ENCODE measurements at places on chromosomes 5 and 9.

- no peak for DNase-seq
These were observed 227.5 kb downstream of the AGTPBP1 start for GRCh38 chr9:85514256-85514655.

GRCh38 chr9:69104830-69105527 lies 69.1 kb upstream of the TJP2 start:
- DNase-seq: no peak

- DNase-seq: no peak
These were observed 30.6 kb upstream of the TMED7 start for GRCh38 chr5:115656404-115656803.

DNA sequence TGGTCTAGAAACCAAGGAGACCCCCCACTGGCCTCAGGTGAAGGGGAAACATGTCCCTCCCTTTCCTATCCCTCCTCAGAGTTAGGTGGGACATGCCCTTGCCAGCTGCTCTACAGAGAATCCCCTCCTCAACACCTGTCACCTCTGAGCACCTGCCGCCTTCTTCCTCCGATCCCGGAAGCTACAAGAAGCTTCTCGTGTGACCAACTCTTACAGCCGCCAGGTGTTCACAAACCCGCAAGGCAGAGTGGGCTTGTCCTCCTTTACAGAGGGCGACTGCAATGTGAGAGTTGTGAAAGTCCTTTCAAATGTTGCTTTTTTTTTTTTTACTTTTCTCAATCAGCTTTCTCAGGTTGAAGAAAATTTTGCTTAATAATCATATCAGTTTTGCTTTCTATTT lies 3.7 kb upstream of the ICE1 start:
- DNase-seq: no peak

DNA sequence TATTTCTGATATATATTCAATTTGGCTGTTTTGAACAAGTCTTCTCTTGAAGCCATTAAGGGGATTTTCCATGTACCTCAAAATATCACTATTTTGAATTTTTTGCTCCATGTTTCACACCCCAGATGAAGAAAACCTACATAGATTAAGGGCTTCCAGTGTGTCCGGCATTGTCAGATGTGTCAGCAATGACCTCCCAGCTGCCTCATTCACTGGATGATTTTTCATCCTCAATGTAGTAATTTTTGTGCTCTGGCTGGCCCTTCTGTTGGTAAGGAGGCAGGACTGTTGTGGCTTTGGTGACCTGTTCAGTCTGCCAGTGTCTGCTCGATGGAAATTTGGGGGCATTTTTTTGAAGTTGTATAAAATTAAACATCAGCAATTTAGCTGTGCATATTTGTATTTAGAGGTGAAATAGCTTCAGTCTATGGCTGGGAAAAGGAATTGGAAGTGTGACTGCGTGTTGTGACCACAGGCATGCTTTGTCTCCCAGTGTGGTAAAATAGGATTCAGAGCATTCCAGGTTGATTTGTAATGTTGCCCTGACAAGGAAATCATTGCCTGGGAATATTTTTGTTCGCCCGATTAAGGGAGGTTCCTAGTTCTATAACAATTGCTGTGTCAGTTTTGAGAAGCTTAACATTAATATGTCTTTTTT lies 312.4 kb downstream of the ARHGEF28 start:
- no peak for DNase-seq

DNA sequence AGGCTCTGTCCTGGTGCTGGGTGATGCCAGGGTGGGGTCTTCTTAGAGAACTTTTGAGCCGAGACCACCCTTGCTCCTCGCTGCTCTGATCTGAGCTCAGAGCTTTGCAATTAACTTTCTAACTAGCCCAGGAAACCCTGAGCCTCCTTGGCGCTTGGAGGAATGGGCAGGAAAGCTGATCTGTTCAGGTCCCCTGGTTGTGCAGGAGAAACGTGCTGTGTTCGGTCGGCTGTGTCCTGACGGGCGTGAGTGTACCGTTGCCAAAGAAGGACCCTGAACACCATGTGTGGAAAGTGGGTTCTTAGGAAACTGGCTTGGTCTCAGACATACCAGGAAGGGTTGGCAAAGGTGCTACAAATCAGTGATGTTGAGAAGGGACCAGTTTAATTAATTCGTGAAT lies 1.8 kb downstream of the TCF7 start:
- DNase-seq: no peak

DNA sequence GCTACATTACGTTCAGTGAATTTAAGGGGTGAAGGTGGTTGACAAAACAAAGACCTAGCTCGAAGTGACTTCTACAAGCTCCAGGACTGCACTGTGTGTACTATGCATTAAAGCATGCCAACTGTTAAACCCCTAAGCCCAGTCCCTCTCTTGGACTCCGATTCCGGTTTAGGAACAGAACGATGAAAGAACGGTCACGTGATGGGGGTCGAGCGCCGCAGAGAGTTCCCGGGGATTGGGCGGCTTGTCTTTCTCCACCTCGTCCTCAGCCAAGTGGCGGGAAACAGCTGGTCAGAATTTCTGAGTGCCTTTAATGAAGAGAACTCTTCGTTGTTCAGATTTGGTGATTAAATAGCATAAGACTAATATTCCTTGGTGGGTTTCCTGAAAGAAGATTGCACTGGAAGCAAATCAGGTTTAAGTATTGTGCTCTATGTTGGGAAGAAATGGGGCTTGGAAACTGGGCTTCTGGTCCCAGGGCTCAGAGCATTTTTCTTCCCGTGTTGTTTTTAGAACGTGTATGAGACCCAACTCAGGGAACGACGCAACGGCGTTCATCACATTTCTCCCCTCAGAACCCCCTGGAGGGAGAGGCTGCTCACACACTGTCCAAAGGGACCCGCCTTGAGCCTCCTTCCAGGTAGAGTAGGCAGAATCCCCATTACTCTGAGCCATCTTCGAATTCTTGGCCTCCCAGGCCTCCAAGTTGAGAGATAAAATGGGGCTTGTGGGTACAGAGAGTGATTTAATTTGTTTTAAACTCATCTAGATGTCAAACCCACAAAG lies 25.3 kb downstream of the IRX2 start:
- no peak for DNase-seq

GRCh38 chr9:121720311-121721057 lies 69.0 kb downstream of the DAB2IP start:
- DNase-seq: no peak

DNA sequence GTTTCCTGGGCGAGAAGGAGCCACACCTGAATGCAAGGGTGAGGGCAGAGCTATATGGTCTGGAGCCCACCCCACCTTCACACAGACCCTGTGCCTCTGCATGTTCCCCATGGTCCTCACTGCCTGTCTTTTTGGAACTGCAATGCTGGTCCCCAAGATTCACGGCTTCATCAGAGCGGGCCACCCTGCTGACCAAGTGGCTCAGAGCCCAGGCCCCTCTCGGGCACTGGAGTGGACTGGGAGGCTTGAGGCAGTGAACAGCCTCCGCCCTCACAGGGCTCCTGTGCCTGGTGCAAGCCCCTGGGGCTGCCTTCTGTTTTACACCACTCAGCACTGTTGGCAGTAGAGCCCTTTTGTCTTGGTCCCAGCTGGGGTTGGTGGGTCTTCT lies 143.2 kb downstream of the CACNA1B start:
- DNase-seq: no peak

DNA sequence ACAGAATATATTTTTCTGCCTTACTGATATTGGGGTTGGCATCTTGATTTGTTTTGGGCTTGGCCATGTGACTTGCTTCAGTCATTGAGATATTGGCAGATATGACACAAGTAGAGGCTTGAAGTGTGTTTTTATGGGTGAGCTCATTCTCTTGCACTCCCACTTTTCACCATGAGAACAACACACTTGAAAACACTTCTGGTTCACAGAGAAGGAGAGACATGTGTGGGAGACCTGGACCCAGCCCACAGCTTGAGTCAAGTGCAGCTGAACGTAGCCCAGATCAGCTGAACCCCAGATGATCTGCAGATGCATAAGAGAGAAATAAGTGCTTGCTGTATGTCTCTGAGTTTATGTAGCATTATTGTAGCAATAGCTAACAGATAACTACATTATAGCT lies 155.4 kb downstream of the SEMA6A start:
- no peak for DNase-seq

GRCh38 chr9:26760675-26761074 lies 131.9 kb downstream of the CAAP1 start:
- DNase-seq: no peak

GRCh38 chr9:115442054-115442453 lies 324.1 kb upstream of the TNC start:
- DNase-seq: no peak

DNA sequence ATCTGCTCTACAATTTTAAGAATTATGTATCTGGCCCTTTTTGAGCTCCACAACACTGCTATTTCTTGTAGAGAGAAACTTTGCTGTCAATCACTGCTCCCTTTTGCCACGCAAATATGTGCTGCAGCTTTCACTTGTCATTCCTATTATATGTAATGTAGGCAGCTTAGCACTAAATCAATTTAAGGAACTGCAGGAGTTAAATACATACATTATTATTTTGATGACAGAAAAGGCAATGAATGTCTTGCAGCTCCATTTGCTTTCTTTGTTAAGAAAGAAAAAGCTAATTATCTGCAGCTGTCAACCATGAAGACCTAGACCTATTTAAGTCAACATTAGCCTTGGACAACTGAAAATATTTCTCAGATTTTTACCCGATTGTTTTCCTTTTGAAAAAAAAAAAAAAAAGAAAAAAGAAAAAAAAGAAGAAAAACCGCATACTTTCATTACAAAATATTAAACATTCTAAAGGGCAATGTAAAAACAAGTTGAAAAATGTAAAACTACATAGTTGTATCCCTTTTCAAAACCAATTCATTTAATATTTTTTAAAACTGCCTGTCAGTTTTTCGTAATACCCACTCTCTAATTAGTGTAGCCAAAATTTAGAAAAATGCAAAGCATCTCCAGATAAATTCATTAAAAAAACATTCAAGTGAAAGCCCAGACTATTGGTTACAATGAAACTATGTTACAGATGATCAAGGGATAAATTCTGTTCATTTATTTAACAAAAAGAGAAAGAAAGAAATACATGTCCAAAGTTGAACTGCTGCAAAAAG lies 57.2 kb downstream of the RFX3 start:
- DNase-seq: no peak

GRCh38 chr5:100667161-100667630 lies 132.0 kb downstream of the FAM174A start:
- DNase-seq: no peak

DNA sequence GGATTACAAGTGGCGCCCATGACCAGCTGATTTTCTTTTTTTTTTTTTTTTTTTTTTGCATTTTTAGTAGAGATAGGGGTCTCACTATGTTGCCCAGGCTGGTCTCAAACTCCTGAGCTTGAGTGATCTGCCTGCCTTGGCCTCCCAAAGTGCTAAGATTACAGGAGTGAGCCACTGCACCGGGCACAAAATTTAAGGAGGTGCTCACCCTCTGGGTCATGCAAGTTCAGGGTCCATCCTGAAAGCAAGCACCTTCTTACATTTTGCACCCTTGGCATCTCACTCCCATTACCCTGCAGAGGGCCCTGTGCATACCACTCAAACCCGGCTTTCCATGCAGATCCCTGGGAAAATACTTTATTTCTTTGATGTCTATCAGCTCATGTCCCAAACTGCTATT lies 95.6 kb upstream of the ADRA1B start:
- no peak for DNase-seq

- DNase-seq: no peak
These were observed 57.2 kb downstream of the KCNN2 start for GRCh38 chr5:114419067-114419388.

DNA sequence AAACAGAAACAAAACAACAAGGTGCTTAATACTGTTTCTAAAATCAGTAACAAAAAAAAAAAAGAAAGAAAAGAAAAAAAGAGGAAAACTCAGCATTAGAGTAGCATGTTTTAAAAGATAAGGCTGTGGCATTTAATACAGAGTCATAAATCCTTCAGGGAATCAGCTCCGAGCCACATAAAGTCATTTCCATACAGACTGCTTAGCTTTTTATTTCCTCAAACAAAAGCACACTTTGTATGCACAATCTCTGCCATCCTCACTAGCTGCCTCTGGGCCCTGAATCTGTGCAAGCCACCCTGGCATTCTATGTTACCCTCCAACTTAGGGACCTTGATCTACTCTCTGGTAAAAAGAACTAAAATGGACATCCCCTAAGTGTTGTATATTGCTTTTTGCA lies 87.6 kb downstream of the SEMA6A start:
- no peak for DNase-seq

GRCh38 chr9:110142253-110142652 lies 65.7 kb downstream of the C9orf152 start:
- no peak for DNase-seq

GRCh38 chr5:40678460-40679147 lies 1.1 kb upstream of the PTGER4 start:
- no peak for DNase-seq

- no peak for DNase-seq
These were observed 224.4 kb downstream of the TUSC1 start for GRCh38 chr9:25453875-25454274.
